ENCODE measurements at places on chromosomes 2 and 18.

GRCh38 chr18:7038330-7038851, 79.2 kb downstream of the LAMA1 start:
- peak; percentile 92 for DNase-seq

GRCh38 chr2:105737980-105738657, 6.6 kb upstream of the NCK2 start:
- DNase-seq, result no peak

GRCh38 chr2:8636041-8636491, 45.8 kb upstream of the ID2 start:
- DNase-seq, result no peak

DNA sequence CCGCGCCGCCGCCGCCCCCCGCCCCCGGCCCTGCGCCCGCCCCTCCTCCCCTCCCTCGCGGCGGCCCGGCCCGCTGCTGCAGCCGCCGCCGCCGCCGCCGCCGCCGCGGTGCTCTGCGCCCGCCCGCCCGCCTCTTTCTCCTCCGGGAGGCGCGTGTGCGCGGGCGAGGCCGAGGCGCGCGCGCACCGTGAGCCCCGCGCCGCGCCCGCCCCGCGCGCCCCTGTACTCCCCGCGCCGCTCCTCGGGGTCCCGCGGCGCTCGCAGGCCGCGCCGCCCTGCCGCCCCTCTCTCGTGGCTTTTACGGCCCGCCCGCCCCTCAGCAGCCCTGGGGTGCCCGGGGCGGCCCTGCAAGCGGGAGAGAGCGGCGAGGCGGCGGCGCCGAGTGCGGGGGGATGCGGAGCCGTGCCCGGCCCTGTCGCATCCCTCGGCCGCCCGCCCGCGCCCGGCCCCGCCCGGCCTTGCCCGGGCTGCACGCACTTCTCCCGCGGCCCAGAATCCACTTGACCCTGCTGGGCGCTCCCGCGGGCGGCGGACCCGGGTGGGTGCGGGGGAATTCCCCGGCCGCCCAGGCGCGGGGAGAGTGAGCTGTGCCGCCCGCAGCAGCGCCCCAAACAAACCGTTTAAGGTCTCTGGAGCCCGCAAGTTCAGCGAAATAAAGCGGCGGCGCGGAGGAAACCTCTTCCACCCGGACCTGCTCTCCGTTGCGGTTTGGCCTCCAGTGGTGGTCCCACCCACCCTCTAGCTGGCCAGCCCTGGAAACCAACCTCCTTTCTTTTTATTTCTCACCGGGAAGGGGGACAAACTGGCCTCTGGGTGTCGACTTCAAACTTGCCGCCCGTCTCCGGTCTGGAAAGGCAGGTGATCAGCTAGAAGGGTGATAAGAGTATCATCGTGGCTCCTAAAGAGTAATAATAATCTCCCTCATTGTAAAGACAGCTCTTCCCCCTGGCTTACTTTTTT, 37.4 kb downstream of the AFF3 start:
- DNase-seq, result peak; percentile 70

DNA sequence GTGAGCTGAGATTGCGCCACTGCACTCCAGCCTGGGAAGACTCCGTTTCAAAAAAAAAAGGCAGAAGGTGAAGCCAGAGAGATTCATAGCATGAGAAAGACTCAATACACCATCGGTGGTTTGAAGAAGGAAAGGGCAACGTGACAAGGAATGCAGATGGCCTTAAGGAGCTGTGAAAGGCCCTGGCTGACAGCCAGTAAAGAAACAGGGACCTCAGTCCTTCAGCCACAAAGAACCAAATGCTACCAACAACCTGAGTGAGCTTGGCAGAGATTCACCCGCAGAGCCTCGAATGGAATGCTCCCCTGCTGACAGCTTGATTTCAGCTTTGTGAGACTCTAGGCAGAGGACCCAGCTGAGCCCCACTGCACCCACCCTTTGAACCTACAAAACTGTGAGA, 154.9 kb upstream of the NDUFV2 start:
- DNase-seq, result no peak

GRCh38 chr2:215929602-215930335, 83.6 kb downstream of the MREG start:
- DNase-seq, result no peak

DNA sequence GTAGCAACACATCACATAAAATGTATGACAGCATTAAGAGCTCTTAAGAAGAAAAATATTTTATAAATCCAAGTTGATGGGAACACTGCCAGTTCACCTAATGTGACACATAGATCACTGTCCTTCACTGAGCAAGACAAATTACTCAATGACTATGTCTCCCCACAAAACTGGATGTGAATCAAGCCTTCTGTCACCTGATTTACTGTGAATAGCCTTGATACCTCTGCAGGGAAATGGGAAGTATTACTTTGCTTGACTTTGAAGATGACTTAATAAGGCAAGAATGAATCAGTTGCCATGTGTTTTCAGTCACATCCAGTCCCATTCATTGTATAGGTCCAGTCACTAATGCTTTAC, 94.6 kb downstream of the NYAP2 start:
- no peak for DNase-seq
